ENCODE measurements at places on chromosomes 16 and 17.
A peak's percentile ranks its signal among the peaks of the same experiment; 100 is the strongest.

- no peak for DNase-seq
Observed at GRCh38 chr17:56310782-56311181, 157.5 kb downstream of the ANKFN1 start.

DNA sequence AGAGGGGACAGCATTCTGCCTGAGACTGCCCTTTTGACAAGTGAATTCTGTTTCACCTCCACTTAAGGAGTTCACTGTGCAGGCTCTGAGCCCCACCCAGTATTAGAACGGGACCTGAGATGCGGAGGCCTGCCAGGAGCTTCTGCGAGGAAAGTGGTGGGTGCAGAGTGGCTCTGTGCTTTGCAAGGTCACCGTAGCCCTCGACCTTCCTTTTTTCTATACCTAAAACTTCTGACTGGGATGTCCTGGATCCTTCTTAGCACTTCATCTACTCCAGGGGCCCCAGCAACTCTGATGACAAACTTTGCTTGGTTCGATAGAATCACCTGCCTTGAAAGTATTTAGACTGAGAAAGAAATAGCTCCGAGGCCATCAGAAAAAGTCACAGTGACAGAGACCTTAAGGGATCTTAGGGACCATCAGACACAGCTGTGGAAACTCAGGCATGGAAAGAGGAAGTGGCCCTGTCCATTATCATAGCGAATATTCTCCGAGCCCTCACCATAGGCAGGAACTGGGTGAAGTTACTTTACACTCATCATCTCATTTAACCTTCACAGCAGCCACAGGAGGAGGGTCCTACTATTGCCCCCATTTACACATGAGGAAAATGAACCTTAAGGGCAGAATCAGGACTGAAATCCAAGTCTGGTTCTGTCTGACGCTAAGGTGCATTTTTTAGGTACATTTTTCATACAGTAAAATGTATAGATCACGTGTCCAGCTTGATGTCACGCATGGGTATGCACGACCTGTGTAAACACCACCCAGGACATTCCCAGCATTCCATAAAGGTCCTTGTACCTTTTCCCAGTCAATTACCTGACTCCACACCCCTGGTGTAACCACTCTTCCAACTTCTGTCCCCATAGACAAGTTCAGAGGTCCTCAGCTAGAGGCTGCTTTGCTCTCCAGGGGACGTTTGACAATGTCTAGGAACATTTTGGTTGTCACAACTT, 676 bp upstream of the KRT13 start:
- DNase-seq, result no peak

DNA sequence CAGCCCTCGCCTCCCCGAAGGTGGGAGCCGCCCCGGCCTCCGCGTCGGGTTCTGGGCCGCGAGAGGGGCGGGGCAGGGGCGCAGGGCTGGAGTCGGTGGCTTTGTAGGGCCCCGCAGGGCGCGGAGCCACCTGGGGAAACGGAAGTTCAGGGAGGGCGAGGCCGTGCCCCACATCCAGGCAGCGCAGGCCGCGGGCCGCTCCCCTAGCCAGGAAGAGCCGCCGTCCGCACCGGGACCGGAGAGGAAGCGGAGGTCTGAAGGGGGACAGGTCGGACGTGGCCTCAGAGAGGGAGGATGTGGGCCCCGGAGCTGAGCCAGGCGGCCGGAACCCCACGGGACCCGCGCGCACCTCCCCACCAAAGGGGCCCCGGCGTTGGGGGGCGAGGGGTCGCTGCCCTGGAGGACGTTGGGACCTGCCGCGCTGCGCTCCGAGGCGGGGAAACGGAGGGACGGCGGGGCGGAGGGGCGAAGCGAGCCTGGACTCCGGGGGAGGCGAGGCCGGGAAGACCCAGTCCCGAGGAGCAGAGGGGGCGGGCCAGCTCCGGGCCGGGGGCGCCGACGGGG, 482 bp upstream of the SLC16A3 start:
- peak; percentile 43 for DNase-seq

GRCh38 chr17:29443041-29443739, 53.0 kb downstream of the TAOK1 start:
- no peak for DNase-seq

GRCh38 chr17:19261426-19261825, 24.3 kb downstream of the EPN2 start:
- DNase-seq, result no peak

- no peak for DNase-seq
Observed at GRCh38 chr17:51060396-51060795, 60.3 kb downstream of the SPAG9 start.

- no peak for DNase-seq
Observed at GRCh38 chr16:50464325-50465290, 83.6 kb upstream of the NKD1 start.

Measured in pancreas (tissue), 10 donors.